ENCODE measurements at places on chromosomes 1 and 21.

DNA sequence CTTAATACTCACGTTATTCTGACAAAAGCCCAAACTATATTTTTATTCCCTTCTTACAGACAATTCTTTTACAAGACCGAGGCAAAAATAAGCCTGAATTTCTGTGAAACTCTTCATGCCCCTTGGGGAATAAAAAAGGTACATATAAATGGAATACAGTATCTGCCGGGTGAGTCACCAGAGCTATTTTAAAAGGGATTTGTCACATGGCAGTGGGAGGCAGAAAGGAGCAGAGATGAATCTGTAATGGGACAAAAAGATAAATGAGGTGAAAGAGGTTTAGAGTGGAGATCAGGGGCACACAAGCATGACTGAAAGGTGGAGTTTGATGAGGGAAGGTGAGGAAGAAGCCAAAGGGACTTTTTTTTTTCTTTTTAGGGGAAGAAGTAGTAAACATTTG, 8.8 kb downstream of the XCL1 start:
- DNase-seq = no peak

DNA sequence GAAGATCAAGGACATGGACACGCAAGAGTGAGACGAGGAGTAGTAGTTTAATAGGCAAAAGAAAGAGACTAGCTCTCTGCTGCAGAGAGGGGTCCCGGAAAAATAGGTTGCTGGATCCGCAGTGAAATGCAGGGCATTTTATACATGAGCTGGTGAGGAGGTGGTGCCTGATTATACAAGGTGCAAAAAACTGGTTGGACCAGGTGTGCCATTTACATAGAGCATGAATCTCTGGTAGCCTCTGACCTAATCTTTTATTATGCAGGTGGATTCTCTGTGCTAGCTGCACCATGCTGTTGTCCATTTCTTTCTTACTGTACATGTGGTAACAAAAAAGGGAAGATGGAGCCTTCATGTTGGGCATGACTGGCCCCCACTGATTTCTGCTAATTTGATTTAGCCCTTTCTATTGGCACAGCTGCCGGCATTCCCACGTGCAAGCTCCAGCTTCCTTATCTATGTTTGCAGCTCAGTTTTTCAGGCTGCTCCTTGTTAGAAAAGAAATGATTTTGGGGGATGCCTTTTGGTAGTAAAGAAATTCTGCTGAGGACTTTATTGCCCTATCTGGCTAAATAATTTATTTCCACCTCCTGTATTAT, 548.1 kb downstream of the BRINP3 start:
- no peak for DNase-seq

DNA sequence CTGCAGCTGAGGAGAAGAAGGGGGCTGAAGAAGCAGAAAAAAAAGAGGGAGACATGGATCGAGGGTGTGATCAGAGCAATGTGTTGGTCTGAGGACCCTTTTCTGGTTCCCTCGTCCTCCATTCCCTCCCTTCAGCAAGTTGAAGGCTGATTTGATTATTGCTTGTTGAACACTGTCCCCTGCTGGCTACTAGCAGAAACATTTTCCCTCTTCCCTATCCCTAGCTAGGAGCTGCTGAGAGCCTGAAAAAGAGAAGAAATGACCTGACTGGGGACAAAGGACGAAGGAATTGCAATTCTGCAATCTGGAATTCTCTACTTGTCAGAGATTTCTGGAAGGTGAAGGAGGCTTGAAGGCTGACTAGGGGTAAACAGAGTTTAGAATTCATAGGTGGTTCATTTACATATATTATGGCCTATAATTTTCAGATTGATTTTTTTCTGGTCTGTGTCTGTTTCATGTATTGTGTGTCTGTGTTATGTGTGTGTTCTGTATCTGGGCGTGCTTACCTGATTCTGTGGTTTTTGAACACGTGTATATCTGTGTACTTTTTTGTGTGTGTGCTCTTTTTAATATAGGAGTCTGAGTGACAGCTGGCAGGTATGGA, 9.8 kb downstream of the NHLH1 start:
- peak; percentile 81 for DNase-seq

- DNase-seq = no peak
Observed at GRCh38 chr1:14334336-14335176, 263.9 kb upstream of the KAZN start.

DNA sequence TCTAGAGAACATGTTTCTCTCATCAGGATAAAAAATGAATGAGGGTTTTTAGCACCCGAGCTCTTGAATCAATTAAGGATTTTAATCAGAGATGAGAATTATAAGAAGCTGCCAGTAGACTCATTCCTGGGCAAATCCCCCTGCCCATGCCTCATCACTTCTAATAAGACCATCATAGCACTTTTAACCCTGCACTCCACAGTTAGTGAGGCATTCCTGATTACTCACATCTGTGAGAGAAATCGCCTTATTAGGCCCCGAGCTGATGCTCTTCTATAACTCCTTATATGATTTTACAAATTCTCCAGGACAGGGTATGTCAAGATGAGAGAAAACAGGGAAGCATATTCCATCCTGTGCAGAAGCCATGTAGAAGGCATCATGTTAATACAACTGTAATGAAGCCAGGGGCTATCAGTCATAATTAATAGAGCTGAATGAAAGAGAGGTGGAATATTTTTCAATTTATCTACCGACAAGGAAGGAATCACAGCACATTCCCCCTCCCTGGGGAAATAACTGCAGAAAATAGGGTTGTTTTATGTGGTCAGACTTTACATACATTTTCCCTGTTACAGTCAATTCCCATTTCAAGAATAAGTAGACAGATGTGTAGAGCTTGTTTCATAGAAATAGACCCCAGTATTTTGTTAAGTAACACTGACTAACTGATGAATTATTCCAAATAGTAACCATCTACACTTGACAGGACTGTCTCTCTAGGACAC, 272.7 kb downstream of the HHIPL2 start:
- DNase-seq = no peak

GRCh38 chr21:33696465-33696864, 54.2 kb downstream of the ITSN1 start:
- no peak for DNase-seq

- peak; percentile 95 for DNase-seq
Observed at GRCh38 chr1:116472431-116472961, 98.3 kb downstream of the CD58 start.

DNA sequence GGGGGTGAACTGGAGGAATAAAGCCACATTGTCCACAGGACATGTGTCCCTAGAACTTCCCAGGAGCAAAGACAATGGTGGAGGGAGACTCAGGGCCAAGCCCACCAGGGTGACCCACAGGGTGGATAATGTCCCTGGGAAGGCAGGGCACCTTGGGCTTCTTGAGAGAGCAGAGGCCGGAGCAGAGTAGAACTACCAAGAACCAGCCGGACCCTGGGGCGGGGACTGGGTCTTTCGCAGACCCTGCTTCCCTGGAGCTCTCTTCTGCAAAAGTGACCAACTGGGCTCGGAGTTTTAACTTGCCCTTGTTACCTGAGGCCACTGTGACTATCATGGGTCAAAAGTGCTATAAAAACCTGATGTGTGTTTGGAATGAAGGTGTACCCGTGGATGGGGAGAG, 875 bp upstream of the FAM3B start:
- no peak for DNase-seq

- DNase-seq = no peak
Observed at GRCh38 chr1:20483833-20484518, 2.0 kb downstream of the CAMK2N1 start.

- DNase-seq = no peak
Observed at GRCh38 chr1:199057322-199057721, 418.5 kb downstream of the PTPRC start.

- DNase-seq = no peak
Observed at GRCh38 chr1:91651661-91652071, 151.0 kb downstream of the CDC7 start.

DNA sequence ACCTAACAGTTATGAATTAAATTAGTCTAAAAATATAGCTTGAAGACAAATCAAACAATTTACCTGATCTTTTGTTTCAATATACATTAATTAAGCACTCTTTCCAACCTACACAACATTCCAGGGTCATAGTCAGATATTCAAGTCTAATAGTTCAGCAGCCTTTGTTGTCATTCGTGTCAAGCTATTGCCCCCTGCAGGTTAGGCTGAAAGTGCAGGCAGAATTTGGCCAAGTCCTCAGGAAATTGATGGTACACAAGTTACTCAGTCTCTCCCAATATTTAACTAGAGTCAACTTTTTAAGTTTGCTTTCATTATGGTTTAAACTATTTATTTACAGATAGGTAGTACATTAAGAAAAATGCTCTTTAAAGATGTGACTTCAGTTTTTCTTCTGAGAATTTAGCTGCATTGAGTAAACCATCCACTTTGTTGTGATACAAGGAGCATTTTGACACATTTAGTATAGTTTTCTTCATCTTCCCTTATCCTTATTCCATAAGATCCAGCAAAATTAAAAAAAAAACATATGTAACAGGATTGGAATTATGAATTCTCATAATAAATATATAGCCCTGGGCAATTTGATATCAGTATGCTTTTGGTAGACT, 130.3 kb upstream of the DPYD start:
- peak; percentile 45 for DNase-seq

DNA sequence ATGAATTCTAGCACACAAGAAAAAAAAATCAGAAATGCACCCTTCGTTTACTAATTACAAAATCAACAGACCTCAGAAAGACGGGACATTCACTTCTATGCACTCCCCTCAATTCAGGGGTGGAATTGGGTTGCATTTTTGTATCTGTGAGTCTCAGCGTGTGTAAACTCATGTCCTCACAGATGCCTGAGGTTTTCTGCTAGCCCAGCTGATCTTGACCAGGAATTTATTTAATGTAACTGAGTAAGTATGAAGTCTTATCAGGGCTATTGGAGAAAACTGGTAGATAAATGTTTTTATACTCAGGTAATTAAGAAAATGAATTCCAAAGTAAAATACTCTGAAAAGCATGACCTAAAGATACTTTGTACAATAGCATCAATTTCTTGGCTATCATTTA, 167.7 kb downstream of the RUNX1 start:
- peak; percentile 32 for DNase-seq

GRCh38 chr21:24823247-24823646, 784.0 kb downstream of the MRPL39 start:
- no peak for DNase-seq

GRCh38 chr1:245599371-245600174, 444.8 kb downstream of the KIF26B start:
- no peak for DNase-seq

GRCh38 chr1:59263111-59263510, 33.8 kb upstream of the FGGY start:
- DNase-seq = no peak
